ENCODE measurements at places on chromosomes 12 and 14.

GRCh38 chr12:119088685-119089379 lies 89.9 kb upstream of the HSPB8 start:
- no peak for DNase-seq

GRCh38 chr14:71117839-71118743 lies 210.8 kb downstream of the PCNX1 start:
- DNase-seq, result no peak

DNA sequence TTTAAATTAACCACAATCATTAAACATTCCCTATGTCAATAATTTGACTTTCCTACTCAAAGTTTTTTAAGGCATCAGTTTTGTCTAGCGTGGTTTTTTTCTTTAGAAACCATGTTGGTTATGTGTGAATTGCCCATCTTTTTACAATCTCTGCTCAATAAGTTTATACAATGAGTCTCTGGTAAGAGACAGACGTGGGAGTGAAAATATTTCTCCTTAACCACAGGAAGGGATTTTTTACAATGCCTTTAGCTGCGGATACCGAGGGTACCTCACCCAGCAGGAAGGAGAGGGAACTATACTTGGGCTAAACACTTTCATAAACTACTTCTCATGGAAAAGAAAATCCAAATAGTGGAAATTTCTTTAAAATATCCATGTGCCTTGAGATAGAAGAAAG lies 191.4 kb upstream of the BCL2L14 start:
- no peak for DNase-seq

DNA sequence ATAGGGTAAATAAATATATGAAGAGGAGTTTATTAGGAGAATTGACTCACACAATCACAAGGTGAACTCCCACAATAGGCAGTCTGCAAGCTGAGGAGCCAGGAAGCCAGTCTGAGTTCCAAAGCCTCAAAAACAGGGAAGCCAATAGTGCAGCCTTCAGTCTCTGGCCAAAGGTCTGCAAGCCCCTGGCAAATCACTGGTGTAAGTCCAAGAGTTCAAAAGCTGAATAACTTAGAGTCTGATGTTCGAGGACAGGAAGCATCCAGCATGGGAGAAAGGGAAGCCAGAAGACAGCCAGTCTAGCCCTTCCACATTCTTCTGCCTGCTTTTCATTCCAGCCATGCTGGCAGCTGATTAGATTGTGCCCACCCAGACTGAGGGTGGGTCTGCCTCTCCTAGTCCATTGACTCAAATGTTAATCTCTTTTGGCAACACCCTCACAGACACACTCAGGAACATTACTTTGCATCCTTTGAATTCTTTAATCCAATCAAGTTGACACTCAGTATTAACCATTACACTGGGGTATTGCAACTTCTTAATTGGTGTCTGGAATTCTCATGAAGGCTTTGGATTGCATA lies 736.5 kb upstream of the LMO3 start:
- DNase-seq, result no peak

DNA sequence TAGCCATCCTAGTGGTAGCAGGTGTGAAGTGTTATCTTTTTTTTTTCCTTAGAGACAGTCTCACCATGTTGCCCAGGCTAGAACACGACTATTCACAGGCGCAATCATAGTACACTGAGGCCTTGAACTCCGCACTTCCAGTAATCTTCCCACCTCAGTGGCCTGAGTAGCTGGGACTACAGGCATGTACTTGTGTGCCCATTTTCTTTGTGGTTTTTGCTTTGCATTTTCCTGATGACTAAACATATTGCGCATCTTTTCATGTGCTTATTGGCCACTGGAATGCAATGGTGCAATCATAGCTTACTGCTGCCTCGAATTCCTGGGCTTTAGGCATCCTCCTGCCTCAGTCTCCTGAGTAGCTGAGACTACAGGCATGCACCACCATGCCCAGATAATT lies 33.3 kb upstream of the GCH1 start:
- no peak for DNase-seq

DNA sequence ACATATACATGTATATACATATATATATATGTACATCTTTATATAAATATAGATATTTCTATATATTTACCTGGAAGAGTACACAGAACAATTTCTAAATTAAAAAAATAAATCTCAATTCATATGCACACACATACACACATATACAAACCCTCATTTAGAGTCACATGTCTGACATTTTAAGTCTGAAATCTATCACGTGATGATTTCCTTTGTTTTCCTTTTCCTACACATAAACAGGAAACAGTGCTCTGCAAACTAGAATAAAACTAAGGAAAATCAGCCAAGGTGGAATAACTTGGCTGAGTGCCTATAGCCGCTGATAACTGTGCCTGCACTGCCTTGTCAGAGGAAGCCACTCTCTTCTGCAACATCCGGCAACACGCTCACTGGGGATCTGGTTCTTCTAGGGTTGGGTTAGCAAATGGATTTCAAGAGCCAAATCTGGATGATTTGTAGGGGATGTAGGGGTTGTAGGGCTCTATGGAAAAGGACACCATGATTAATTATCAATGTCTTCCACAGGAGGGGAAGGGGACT lies 480.7 kb downstream of the TMEM132D start:
- DNase-seq, result no peak

- no peak for DNase-seq
These were observed 210.8 kb upstream of the BTG1 start for GRCh38 chr12:92356425-92356824.
